ENCODE measurements at places on chromosomes 12 and 14.
A peak's percentile ranks its signal among the peaks of the same experiment; 100 is the strongest.

- no peak for DNase-seq
Measured at GRCh38 chr12:41174602-41175001, 13.5 kb upstream of the PDZRN4 start.

GRCh38 chr14:76045773-76046172 is 60.2 kb downstream of the IFT43 start:
- no peak for DNase-seq

- no peak for DNase-seq
Measured at GRCh38 chr14:25097120-25097519, 47.2 kb upstream of the STXBP6 start.

DNA sequence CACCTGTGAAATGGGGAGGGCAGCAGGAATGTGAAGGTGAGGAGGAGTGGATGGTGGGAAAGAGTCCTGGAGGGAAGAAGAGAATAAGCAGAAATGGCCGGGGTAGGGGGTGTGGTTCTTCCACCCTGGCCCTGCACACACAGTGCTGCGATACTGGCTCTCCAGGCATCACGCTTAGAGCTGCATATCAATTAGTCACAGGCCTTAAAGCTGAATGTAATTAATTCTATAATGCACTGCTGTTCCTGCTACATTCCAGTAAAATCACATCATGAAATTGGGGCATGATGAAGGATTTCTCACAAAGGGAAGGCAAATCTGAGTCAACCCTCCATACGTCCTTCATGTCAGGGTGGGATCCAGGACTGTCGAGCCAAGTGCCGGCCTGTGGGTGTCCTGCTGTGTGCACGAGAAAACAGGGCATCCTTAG is 566.1 kb downstream of the BCL11B start:
- no peak for DNase-seq

GRCh38 chr12:19546027-19546426 is 106.7 kb downstream of the AEBP2 start:
- DNase-seq, result no peak

- DNase-seq, result peak; percentile 58
Measured at GRCh38 chr12:101823891-101824290, 6.9 kb downstream of the GNPTAB start.

GRCh38 chr12:28872654-28873268 is 276.3 kb upstream of the FAR2 start:
- DNase-seq, result no peak

- no peak for DNase-seq
Measured at GRCh38 chr12:32502693-32503502, 103.5 kb downstream of the FGD4 start.

GRCh38 chr12:124625867-124626675 is 58.7 kb upstream of the NCOR2 start:
- DNase-seq, result no peak

DNA sequence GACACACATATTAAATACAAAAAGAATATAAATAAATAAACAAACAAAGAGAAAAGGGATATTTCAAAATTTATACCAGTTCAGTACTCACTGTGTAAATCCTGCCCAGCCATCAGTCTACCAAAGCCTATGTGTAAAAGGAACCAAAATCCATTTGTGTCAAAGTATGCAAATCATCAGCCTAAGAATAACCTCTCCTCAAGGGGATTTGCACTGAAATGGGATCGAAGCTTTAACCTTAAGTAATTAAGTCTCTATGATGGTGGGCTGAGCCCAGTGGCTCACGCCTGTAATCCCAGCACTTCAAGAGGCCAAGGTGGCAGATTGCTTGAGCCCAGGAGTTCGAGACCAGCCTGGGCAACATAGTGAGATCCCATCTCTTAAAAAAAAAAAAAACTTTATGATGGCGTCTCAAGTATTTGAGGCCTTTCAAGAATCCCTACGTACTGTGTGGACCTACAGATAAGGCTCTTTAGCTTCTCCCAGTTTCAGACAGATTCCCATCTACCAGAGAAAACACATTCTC is 57.8 kb upstream of the METAP2 start:
- no peak for DNase-seq

- no peak for DNase-seq
Measured at GRCh38 chr12:62834406-62834805, 100.5 kb downstream of the PPM1H start.

- DNase-seq, result no peak
Measured at GRCh38 chr14:65440230-65440629, 27.7 kb downstream of the FUT8 start.

GRCh38 chr12:31521964-31522363 is 69.0 kb downstream of the DENND5B start:
- DNase-seq, result no peak

DNA sequence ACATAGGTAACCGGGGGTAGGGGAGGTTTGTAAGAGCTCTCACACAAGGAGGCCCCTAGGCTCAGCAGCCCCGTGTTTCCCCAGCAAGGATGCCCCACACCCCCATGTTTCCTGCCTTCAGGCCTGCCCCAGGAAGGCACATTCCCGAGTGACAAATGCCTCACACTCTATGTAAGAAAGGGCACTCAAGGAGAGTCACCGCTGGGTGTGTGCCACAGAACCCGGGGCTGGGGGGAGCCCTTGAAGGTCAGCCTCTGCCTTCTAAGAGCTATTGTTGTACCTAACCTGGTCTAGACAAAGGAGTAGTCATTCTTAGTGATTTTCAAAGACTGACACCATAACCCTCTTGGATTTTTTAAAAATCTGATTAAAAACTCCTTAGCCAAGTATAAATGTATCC is 333.6 kb downstream of the DPF3 start:
- DNase-seq, result no peak

DNA sequence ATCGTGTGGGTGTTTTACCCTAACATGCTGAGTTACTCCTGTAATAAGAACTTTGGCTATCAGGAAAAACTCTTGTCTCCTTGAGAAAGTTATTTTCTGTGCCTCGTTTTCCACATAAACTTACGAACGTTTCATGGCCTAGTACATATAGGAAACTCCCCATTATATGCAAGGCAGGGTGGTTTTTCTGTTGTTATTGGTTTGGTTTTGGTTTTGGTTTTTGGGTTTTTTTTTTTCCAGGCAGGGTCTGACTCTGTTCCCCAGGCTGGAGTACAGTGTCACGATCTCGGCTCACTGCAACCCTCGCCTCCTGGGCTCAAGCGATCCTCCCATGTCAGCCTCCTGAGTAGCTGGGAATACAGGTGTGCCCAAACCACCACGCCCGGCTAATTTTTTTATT is 5.5 kb downstream of the OR6C3 start:
- no peak for DNase-seq

GRCh38 chr14:94312481-94313246 is 10.5 kb downstream of the SERPINA6 start:
- no peak for DNase-seq

GRCh38 chr14:96888158-96888557 is 91.0 kb downstream of the VRK1 start:
- no peak for DNase-seq

DNA sequence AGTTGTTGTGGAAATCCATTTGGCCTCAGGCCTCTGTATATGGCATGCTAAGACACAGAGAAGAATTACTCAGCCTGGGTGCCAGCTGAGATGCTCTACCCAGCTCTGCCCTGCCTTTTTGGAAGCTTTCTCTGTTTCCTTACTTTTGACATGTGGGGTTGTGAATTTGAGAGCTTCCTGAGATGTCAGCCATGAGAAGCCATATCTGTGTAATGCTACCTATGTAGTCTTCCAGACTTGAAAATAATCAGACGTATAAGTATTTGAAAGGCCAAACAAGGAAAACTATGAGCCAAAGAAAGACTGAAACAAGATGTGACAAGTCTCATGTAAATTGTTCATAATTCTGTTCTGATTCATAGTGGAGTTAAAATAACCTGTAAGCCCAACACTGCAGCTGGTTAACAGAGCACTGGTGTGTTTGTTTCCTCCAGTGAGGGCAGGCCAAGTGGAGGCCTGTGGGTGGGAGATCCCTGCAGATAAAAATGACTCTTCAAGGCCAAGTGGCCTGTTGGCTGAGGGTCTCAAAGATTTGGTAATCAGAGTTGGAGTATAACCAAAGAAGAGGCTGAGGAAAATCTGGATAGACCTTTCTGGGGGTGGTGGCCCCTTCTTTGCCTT is 94.0 kb downstream of the TMX1 start:
- no peak for DNase-seq

GRCh38 chr12:90832427-90832826 is 122.5 kb downstream of the CCER1 start:
- no peak for DNase-seq

DNA sequence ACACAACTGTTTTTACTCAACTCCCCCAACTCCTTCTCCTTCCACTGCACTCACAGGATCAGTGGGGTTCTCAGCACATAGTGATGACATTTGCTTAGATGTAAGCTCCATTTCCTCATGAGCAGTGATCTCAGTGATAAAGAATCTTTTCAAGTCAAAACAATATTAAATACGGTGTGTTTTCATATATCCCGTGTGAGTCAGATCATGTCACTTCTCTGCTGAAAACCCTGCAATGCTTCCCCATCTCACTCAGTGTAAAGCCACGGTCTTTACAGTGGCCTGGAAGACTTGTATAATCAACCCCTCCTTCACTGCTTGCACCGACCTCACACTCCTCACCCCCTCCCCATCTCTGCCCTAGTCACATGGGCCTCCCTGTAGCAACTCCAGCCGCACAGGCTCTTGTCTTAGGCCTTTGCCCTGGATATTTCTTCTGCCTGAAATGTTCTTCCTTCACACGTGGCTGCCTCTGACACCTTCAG is 149.7 kb upstream of the ARHGAP5 start:
- no peak for DNase-seq

- no peak for DNase-seq
Measured at GRCh38 chr12:99284161-99284560, 363.4 kb upstream of the GARIN6 start.

- no peak for DNase-seq
Measured at GRCh38 chr12:49552014-49552413, 13.2 kb downstream of the KCNH3 start.

DNA sequence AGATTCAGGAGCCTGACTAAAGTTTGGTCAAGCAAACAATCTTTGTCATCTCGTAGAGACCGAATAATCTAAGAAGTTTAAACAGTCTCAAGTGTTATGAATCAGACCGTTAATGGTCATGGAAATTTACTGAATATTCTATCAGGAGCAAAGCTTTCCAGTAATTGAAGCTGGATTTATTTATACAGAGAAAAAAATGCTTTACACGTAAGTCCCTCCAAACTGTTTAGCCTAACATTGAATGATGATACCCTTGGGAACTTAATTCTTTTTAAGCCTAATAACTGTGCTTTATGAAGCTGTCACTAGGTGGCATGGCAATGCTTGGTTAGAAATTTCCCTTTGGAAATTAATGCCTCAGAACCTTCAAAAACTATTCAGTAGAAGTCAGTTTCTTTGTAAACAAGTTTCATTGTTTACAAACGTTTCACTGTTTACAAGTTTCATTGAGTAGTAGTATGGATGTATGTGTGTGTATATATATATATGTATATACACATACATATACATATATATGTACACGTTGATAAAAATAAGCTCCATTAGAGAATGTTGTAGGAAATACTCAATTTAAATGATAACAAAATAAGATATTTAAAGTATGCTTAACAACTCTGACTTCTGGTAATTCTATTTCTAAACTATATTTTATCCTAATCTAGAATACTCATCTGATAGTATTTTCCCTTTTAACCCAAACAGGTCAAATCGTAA is 32.1 kb downstream of the DEPDC4 start:
- no peak for DNase-seq

DNA sequence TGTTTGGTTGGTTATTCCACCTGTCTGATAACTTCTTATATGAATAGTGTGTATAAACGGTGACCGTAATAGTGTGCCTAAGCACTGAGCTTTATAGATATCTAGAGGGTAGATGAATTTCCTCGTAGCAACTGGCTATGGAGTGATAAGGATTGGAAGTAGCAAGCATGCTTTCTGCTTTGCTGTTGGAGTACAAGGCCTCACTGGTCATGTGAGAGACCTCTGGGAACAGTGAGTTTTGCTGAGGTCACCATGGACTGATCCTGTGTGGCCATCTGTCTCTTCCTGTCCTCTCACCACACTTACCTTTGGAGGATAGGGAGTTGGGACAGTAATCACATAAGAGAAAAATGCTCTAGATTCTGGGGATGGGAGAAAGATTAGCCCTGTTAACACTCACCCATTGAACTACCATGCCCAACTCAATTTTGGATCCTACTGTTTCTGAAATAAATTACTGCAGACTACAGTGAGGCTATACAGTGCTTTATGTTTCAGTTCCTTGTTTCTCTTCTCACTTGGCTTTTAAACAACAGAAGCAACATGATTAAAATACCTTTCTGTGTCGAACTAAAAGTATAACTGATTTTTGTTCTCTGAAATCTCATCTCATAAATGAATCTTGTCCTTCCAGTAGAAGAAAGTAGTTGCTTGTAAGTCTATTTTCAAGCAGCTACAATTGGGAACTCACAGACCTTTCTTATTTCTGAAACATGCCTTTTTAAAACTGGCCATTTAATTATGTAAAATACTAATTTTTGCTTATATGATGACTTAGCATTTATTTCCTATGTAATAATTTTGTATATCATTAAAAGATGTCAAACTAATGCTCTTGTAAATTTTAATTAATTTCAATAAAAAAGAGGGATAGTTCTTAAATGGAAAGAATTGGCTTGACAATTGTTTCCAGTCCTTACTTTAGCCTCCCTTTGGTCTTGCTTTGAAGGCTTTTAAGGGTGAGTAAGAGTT is 8.3 kb downstream of the TMX1 start:
- no peak for DNase-seq

DNA sequence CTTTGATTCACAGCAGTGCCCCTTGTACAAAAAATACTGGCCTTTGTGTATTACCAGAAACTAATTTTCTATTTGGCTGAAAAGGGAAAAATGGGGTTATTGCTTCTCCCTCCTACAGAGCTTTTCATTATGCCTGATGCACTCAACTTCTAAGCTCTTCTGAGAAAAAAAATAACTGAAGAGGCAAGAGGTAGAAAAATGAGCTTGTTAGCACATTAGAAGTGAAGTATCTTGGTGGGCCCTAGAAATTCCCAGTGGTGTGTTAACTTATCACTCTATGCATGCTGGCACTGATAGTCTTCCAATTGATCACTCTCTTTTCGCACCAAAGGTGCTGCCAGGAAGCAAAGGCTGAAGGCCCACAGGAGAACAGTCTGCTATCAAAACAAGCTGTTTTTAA is 17.1 kb downstream of the INSM2 start:
- DNase-seq, result no peak

GRCh38 chr14:105013150-105013785 is 7.6 kb downstream of the CDCA4 start:
- no peak for DNase-seq

GRCh38 chr12:87107270-87107669 is 851.1 kb upstream of the MGAT4C start:
- no peak for DNase-seq

DNA sequence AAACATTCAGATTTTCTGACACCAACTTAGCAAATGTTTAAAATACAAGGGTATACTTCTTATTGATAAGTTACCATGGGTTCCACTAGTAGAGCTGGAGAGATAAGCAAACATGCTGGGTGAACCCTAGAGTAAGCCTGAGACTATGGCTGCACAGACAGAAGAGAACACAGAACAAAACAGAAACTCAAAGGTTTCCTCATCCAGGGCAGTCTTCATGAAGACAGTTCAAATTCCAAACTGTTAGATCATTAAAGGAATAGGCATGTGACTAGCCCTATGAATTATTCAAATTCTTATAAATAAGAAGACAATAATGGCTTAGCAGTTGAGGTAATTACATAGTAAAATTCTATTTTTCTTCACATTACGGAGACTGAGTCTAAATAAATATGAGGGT is 28.1 kb downstream of the BTBD7 start:
- no peak for DNase-seq

- DNase-seq, result no peak
Measured at GRCh38 chr12:113002155-113002554, 23.8 kb downstream of the OAS2 start.

- no peak for DNase-seq
Measured at GRCh38 chr14:61498303-61498702, 176.9 kb downstream of the PRKCH start.

GRCh38 chr14:65906344-65906743 is 493.8 kb downstream of the FUT8 start:
- no peak for DNase-seq

Measured in activated naive CD4-positive, alpha-beta T cell treated with Interleukin-2 at 50 U/mL for 16 hours (primary cell).